ENCODE measurements at places on chromosomes 5 and 9.

DNA sequence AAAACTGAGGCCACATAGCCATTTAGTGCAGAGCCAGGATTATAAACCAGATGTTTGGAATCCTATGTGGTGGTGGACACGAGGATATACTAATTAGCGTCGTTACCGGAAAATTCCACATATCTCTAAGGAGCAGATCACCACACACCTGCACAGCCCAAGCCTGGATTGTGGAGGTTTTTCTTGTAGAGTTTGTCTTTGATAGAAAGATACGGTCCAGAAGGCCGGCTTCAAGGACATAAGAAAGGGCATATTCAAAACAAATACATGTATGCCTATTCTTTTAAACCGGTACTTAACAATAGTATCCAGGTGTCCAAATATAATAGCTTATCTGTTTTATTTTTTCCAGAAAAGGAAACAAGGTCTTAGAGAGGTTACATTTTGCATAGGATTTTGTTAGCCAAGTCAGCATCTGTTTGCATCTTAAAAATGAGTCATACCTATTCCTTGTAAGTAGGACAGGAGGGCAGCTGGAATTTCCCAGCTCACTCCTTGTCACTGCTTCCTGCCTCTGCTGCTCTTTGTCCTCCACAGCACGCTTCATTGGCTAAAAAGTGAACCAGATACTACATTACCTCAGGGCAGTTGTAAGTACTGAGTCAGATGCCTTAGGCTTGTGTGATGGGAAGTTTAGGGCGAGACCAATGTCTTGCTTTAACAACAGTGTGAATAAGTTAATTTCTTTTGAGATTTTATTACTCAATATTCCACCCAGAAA is 3.6 kb downstream of the TMC1 start:
- DNase-seq: peak; percentile 68

DNA sequence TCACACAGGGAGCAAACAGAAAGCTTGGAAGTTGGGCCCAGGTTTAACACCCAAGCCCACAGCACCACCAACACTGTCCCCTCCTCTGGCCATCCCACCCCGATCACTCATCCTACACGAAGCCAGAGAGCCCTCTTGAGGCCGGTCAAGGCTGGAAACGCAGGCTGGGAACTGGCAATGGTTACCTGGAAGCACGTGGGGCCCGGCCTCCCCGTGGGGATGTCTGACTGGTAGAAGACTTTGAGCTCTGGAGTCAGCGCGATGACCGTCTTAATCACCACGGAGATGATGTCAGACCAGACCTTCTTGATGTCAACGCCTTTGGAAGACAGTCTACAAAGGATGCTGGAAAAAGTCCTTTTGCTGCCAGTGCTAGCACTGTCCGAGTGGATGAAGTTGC is 104.1 kb downstream of the TTLL11 start:
- DNase-seq: no peak

DNA sequence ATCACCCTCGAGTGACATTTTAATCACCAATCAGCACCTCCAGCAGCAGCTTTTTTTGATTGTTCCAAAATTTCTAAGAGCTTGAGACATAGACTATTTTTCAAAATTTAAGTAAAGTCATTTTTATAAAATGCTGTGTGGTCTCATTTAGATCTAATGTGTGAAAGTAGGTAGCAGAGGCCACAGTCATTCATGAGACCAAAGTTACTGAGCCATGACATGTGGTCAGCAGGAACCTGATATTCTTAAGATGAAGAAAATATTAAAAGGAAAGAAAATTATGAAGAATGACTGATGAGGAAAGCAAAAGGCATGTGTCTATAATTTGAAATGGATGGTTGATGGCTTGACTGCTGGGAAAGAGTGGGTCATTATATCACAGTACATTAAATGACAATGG is 7.2 kb downstream of the FREM1 start:
- DNase-seq: no peak

- DNase-seq: peak; percentile 59
These were observed 155.7 kb downstream of the C9orf50 start for GRCh38 chr9:129464972-129465833.

DNA sequence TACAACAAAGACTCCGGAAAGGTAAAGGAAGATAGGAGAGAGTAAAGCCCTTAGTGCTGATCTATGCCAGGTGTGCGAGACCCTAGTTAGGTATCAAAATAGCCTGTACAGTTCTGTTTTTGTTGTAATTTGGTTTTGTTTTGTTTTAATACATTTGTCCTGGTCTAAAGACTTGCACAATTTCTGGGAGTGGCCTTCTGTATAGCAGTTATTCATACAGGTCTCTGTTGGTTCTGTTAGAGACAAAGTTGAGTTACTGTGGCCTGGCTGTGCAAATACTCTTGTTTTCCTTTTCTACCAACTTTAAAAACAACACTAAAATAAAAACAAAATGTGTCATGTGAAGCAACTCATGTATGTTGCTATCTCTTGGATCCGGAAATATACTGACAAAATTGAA is 163.6 kb downstream of the COMMD10 start:
- no peak for DNase-seq

DNA sequence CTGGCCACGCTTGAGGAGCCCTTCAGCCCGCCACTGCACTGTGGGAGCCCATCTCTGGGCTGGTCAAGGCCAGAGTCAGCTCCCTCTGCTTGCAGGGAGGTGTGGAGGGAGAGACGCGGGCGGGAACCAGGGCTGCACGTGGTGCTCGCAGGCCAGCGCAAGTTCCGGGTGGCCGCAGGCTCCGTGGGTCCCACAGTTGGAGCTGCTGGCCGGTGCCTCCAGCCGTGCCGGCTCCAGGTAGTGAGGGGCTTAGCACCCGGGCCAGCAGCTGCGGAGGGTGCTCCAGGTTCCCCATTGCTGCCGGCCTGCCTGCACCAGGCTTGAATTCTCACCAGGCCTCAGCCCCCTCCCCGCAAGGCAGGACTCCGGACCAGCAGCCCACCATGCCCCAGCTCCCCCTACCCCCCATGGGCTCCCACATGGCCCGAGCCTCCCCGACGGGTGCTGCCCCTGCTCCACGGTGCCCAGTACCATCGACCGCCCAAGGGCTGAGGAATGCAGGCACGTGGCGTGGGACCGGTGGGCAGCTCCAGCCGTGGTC is 192.8 kb upstream of the IZUMO3 start:
- no peak for DNase-seq

GRCh38 chr5:32446630-32447029 is 2.1 kb upstream of the ZFR start:
- DNase-seq: no peak

DNA sequence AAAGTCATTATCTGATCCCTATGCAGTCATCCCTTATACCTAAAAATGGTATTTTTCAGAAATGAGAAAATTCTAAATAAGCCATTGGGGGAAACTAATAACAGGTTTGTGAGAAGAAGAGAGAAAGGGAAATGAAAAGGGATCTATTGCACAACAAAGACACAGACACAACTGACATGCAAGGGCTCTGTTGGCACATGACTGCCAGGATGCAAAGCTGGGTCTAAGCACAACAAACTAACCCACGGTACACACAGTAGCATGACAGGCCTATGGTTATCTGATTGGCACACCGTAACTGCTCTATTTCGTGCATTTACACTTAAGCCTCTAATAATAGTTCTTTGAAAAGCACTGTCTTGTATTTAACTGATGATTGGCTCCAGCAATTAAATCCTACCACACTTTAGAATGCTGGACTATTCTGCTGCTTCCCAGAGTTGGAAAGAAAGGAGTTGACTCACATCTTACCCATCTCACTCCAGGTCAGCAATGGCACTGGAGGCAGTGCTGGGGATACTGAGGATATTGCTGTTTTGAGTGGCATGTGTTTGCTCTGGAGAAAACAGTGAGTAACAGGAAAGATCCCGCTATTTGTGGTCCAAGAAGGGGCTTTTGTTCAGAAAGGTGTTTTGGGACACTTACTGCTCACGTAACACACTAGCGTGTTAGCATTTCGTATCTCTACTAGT is 328.3 kb downstream of the GLIS3 start:
- no peak for DNase-seq

- DNase-seq: no peak
These were observed 15.4 kb upstream of the ASS1 start for GRCh38 chr9:130429381-130429780.

DNA sequence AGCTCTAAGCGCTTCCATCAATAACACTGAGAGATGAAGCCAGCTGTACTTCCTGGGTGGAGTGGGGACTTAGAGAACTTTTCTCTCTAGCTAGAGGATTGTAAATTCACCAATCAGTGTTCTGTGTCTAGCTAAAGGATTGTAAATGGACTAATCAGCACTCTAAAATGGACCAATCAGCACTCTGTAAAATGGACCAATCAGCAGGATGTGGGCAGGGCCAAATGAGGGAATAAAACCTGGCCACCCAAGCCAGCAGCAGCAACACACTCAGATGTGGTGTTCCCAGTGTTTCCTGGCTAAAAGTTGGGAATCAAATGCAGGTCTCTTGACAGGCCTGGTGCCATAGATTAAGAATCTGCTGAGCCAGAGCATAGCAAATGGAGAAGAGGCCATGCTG is 60.5 kb downstream of the ALDH7A1 start:
- no peak for DNase-seq

DNA sequence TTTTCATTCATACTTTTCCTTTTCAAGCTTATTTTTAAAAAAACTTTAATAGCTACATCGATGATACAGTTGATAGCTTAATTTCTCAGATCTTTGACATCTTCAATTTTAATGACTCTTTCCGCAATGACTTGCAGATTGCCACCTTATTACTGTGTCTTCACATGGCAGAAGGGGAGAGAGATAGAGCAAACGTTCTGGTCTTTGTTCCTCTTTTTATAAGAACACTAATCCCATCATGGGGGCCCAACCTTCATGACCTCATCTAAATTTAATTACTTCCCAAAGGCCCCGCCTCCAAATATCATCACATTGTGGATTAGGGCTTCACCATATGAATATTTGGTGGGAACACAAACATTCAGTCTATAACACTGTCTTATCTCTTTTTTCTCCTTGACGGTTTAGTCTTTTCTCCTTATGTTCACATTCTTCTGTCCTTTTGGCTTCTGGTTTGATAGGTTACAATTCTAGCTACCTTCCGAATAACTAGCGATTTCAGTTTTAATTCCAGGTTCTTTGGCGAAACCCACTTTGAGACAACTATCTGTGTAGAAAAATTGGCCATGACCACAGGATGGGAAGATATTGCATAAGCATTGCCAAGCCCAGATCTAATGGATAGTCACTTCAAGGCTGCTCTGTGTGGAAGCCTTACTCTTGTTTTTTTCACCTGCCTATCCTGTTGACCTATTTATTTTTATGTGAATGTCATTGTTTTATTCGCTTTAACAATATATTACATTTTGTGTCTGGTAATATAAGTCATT is 5.0 kb downstream of the ZNF189 start:
- DNase-seq: no peak

DNA sequence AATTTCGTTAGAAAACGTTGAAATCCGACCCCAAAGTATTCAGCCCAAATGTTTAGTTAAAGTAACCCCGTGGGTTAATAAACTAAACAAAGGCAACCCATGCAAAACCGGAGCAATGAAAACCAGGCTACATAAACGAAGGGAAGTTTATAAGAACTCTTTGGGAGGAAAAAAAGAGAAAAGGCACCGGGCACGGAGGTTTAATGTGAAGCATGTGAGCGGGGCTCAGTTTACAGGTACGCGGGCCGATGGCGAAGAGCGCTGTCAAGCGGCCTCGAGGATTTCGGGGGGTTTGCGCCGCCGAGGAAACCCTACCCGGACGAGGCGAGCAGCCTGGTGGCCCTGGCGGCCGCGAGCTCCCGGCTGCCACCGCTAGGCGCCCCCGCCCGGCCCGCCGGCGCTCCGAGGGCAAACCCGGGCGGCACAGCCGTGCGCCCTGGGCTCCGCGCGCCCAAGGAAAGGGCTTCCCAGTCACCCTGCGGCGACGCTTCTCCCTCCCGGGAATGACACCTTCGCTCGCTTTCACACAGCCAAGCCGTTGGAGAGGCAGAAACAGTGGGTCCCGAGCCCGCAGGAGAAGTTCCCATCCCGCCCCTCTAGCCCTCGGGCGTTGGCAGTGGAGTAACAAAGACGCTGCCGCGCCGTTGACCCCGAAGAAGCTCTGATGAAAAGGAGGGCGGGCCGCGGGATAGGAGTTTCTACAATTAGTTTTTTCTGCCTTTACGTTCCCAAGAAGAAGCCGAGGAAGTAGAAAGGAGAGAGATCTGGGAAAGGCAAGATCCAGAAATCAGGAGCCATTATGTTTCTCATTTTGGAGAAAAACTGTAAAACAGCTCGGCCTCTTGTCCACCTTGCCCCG is 126.0 kb downstream of the TMEM174 start:
- DNase-seq: peak; percentile 75

DNA sequence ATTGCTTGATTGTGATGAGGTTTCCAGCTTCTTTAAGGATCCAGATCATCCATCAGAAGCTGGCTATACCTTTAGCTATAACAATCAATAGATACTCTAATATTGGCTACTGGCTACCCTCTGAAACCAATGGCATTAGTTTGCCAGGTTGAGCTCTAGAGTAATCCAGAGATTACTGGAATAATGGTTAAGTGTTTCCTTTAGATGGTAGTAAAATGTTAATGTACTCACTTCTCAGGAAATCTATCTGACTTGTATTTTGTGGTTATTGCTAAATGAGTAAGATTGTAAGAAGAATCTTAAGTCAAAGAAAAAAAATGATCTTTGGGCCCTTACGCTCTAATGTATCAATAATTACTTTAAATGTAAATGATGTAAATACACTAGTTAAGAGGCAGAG is 57.6 kb upstream of the OTP start:
- no peak for DNase-seq

Measured in AG08396 (cell line).